ENCODE measurements at places on chromosomes 6 and 20.
A peak's percentile ranks its signal among the peaks of the same experiment; 100 is the strongest.

DNA sequence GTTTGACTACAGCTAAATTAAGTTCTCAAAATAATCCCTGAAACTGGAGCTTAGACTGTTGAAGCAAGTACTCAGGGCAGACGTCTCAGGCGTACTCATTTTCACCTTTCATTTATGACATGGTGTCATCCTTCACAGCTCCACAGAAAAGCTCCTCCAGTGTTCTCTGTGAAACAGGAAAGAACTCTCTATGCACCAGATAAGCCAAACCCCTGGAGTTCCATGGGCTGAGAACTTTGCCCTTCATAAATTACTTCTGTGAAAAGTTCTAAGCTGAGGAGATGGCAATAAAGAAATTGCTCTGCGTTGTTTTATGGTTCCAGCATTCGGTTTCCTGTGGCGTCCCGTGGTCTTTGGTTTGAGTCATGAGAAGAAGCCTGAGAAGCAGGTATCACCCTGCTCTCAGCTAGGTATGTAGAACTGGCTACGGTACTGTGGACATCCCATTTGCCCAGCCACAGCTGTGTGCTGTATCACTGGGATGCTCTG lies 20.2 kb upstream of the RREB1 start:
- DNase-seq: no peak

- DNase-seq: no peak
Observed at GRCh38 chr6:42177514-42178364, 4.6 kb downstream of the GUCA1A start.

DNA sequence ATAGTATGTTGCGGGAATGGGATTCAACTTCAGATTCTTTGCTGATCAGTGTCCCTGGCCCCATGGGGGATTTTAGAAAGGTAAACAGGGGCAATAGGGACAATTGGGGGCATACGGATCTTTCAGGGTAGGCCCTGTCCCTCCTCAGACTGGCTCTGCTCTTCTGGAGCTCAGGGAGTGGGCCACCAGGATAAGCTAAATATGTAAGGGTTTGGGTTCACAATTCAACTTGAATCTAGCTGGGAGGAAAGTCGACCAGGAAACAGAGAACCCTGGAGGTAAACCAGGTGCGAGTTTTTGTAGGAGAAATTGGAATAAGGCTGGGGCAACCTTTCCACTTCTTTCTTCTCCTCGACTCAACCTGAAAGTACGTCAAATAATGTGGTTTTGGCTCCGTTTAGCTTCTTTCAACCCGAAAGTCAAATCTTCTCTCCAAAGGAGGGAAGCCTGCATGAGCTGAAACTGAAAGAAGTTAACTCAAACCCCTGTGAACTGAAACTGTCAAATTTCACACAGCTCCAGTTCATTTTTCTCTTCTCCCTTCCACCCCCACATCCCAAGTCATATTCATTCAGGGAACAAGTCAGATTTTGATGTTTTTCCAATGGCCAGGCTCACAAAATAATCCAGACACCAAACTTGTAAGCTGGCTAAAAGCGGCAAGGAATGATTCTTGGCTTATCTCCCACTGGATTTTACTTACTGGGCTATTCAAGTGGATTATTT lies 278.2 kb downstream of the CLIC5 start:
- peak; percentile 68 for DNase-seq

DNA sequence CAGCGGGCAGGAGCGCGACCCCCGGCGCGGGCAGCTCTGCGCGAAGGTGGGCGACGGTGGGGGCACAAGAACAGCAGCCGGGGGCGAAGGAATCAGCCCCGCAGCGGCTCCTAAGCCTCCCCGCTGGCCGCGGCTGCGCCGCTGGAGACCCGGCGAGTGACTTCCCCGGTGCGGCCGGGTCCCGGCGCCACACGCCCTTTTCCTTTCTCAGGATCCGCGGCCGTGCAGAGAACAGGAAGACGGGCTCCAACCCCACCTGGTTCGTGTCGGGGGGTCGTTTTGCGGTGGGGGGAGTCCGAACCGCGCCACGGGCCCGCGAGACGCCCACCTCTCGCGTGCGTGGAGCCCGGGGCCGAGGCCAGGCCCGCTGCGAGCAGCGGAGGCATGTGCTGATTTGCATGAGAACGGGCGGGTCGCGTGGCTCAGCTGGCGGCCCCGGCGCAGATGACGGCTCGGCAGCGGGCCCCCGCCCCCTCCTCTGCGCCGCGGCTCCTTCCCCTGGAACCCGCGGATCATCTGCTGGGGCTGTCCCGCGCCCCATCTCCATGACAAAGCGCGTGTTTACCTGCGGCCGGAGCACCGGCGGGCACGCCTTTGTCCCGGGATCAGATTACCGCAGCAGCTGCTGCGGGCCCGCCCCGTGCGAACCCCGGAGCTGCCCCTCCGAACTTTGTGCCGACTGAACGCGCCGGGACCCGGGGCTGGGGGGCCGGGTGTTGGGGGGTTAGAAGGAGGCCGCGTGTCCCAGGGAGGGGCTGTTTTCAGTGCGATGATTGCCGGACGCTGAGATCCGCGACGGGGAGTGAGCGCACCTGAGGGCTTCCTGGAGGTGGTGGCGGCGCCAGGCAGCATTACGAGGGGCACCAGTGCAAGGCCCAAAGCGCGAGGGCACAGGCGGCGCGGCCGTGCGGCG lies 4.9 kb upstream of the DLL1 start:
- peak; percentile 57 for DNase-seq

- DNase-seq: no peak
Observed at GRCh38 chr6:168825226-168826077, 384.5 kb downstream of the SMOC2 start.

GRCh38 chr6:135183002-135183531 lies 2.0 kb downstream of the MYB start:
- DNase-seq: no peak

Data from suppressor macrophage treated with lipopolysaccharide for 4 hours (primary cell).